A549 treated with dexamethasone at 1 μM for 4 hours (cell line): ENCODE measurements at places on chromosomes 16 and 17. TPM values are rescaled to one million over a fixed set of nuclear protein-coding genes. Genes with fewer than 3 reads are reported as not detected.

TNK1 gene
- 1.1 to 1.5 TPM (median 1.3 TPM) in 5 replicates for total RNA-seq

WDR90 gene
- total RNA-seq = 11.8 to 23.4 TPM (median 22.3 TPM) in 5 replicates

FOXC2 gene
- total RNA-seq = 4.6 to 6.4 TPM (median 5.5 TPM) in 5 replicates

NRN1L gene
- 0.29 to 0.32 TPM in 2 of 5 replicates, not detected in the others for total RNA-seq

USH1G gene
- total RNA-seq = 0.06 to 0.15 TPM (median 0.12 TPM) in 5 replicates

STAT5B gene
- total RNA-seq = 20.4 to 30.9 TPM (median 28.1 TPM) in 5 replicates

GPR179 gene
- 0.02 to 0.05 TPM (median 0.03 TPM) in 4 of 5 replicates, not detected in the other for total RNA-seq

CDRT15L2 gene
- total RNA-seq = not detected in 5 replicates

AGRP gene
- total RNA-seq = 0.13 TPM in 1 of 5 replicates, not detected in the others

ST6GALNAC1 gene
- total RNA-seq = 0.14 to 0.75 TPM (median 0.52 TPM) in 5 replicates

CD300E gene
- total RNA-seq = not detected in 5 replicates

EIF3CL gene
- total RNA-seq = 69.7 to 108 TPM (median 77.8 TPM) in 5 replicates

RHBDL3 gene
- total RNA-seq = 2.6 to 5.0 TPM (median 4.1 TPM) in 5 replicates

GPR139 gene
- not detected in 5 replicates for total RNA-seq

SMIM22 gene
- total RNA-seq = not detected in 5 replicates

MYH8 gene
- total RNA-seq = 0.02 TPM in 1 of 5 replicates, not detected in the others

KRT33B gene
- total RNA-seq = not detected in 5 replicates

CSNK2A2 gene
- total RNA-seq = 60.6 to 70.8 TPM (median 65.1 TPM) in 5 replicates

CDR2 gene
- total RNA-seq = 32.9 to 40.9 TPM (median 39.3 TPM) in 5 replicates

TNS4 gene
- total RNA-seq = 194 to 318 TPM (median 270 TPM) in 5 replicates

SSTR5 gene
- total RNA-seq = 0.30 to 0.64 TPM (median 0.54 TPM) in 5 replicates

CHST5 gene
- 0.05 to 0.11 TPM (median 0.10 TPM) in 3 of 5 replicates, not detected in the others for total RNA-seq

MT1G gene
- total RNA-seq = not detected in 5 replicates

STARD3 gene
- 34.5 to 66.2 TPM (median 64.6 TPM) in 5 replicates for total RNA-seq

GALR2 gene
- total RNA-seq = 0.54 to 1.8 TPM (median 1.7 TPM) in 5 replicates

MRPS34 gene
- 169 to 265 TPM (median 236 TPM) in 5 replicates for total RNA-seq

APOH gene
- total RNA-seq = 3.9 to 6.7 TPM (median 5.0 TPM) in 5 replicates

BCL6B gene
- total RNA-seq = not detected in 5 replicates

VWA3A gene
- total RNA-seq = 0.04 TPM in 2 of 5 replicates, not detected in the others

SLC43A2 gene
- 4.1 to 6.5 TPM (median 5.4 TPM) in 5 replicates for total RNA-seq

TMEM98 gene
- 40.6 to 46.5 TPM (median 42.9 TPM) in 5 replicates for total RNA-seq

DHX38 gene
- total RNA-seq = 43.0 to 55.5 TPM (median 52.6 TPM) in 5 replicates

CTRB2 gene
- total RNA-seq = 0.07 TPM in 1 of 5 replicates, not detected in the others

PRSS21 gene
- 0.18 to 0.19 TPM in 2 of 5 replicates, not detected in the others for total RNA-seq

MYH10 gene
- total RNA-seq = 16.4 to 25.5 TPM (median 24.5 TPM) in 5 replicates

CCDC102A gene
- 5.2 to 9.7 TPM (median 8.3 TPM) in 5 replicates for total RNA-seq

BICDL2 gene
- 0.02 TPM in 1 of 5 replicates, not detected in the others for total RNA-seq

SHISA9 gene
- 0.07 to 0.12 TPM (median 0.08 TPM) in 5 replicates for total RNA-seq

TP53TG3C gene
- 0.22 to 0.50 TPM (median 0.44 TPM) in 3 of 5 replicates, not detected in the others for total RNA-seq
